ENCODE measurements at places on chromosomes 11 and 22. TPM values are rescaled to one million over a fixed set of nuclear protein-coding genes. Genes with fewer than 3 reads are reported as not detected.

DNA sequence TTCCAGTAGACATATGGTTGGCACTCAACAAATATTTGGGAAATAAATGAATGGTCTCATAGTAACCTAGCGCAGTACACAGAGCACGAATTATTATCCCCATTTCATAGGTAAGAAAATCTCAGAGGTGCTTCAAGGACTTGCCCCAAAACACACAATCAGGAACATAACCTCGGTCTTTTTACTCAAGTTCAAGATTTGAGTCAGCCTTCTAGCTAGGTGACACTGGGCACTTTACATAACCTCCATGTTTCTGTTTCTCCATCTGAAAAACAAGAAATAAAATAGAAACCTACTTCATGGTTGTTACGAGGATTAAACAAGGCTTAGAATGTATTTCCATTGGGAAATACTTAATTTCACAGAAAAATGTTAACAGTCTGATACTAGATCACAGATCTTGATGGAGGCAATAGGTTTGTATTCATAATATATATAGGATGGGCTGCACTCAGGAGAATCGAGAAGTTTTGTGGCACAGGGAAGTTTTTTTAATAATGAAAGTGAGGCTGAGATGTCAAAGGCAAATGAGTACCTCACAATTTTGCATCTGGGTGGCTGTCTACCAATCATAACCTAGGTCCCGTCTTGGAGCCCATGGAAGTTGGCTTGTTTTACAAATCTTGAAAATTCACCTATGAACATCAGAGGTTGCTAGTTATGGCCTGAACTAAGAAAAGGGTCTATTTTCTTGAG lies 147.4 kb upstream of the ZC3H12C start:
- DNase-seq = no peak

APLNR gene
- not detected for total RNA-seq

OR6Q1 gene
- not detected for total RNA-seq

CHKA gene
- 30.5 TPM for total RNA-seq

TUBA8 gene
- 4.2 TPM for total RNA-seq
